ENCODE measurements at places on chromosomes 1 and 21.
A peak's percentile ranks its signal among the peaks of the same experiment; 100 is the strongest.

- DNase-seq, result peak; percentile 73
Observed at GRCh38 chr1:2543543-2544092, 12.6 kb upstream of the TNFRSF14 start.

DNA sequence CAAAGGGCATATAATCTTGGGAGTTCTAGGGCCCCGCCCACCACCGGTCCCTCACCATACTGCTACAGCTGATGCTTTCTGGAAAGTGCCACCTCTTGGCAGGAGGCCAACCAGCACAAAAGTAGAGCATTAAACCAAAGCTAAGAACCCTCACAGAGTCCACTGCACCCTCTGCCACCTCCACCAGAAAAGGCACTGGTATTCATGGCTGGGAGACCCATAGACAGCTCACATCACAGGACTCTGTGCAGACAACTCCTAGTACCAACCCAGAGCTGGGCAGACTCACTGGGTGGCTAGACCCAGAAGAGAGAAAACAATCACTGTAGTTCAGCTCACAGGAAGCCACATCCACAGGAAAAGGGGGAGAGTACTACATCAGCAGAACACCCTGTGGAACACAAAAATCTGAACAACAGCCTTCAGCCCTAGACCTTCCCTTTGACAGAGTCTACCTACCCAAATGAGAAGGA is 10.8 kb downstream of the THEM4 start:
- peak; percentile 75 for DNase-seq

DNA sequence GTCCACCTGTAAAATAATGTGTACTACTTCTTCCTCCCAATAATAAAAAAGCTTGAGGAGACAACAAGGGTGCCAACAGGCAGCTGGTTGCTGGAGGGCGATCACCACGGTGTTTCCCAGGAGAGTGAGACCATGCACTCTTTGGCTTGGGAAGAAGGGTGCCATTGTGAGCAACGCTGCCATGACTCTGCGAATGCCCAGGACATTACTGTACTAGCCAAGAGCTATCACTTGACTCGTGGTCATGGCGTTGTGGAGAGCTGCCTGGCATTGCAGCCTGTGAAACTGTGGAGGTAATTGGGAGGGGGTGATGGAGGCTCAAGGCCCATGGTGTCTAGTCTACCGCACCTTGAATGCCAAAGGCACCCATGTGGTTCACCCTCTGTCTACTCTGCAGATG is 14.6 kb upstream of the PRMT2 start:
- DNase-seq, result no peak

- DNase-seq, result no peak
Observed at GRCh38 chr1:17912491-17912890, 157.4 kb downstream of the ACTL8 start.

GRCh38 chr1:4971666-4972065 is 317.3 kb downstream of the AJAP1 start:
- no peak for DNase-seq

DNA sequence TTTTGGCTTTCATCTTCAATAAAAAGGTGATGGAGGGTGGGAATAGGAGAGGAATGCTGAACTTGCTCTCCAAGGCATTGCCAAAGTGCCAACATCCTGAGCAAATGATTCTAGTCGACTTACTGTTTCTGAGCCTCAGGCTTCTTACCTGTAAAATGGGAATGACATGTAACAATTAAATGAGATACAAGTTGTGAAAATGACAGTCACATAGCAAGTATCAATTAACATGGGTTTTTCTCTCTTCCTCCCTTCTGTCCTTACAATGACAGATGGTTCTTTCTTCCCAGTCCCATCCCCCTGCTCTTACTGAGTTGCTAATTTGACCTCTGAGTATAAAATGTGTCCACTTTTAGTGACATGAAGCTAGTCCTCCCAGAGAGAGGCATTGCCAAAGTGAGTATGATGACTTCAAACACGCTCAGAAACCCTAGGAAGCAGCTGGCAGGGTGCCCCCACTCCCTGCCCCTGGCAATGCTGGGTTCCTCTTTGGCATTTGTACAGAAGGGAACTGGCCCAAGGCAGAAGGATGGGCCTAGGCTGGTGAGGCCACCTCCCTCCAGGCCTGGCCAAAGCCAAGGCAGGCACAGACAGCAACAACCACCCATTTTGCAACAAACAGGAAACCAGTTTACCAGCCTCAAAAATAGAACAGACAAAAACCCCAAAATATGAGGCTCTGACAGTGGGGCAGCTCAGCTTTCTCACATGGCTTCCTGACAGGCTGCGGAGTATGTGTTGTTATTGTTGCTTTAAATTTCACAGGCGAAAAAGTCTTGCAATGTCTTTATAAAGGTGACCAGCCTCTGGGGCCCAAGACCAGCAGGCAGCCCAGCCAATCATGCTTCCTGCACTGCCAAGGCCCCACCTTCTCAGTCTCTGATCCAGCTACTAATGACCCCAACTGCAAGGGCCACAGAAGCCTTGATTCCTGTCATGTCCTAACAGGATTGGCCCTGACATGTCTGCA is 115.9 kb downstream of the HIVEP3 start:
- peak; percentile 57 for DNase-seq

GRCh38 chr1:18350747-18351146 is 130.0 kb upstream of the KLHDC7A start:
- DNase-seq, result no peak

- no peak for DNase-seq
Observed at GRCh38 chr1:7643530-7643929, 127.6 kb upstream of the VAMP3 start.

DNA sequence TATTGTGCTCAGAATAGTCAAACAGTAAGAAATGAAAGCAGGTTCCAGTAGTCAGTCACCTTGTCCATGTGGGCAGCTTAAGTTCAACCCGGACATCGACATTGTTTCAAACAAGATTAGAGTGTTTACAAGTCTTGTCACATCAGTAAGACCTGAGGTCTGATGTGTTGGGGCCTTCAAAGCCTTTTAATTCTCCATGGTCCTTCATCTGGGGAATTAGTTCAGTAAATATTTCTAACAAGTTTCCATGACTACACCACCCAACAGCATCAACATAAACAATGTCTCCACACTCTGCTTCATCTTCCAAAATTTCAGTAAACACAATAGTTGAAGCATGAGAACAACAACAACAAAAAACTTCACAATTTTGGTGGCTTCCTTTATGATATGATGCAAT is 15.1 kb upstream of the ADORA1 start:
- DNase-seq, result no peak

Measured in CD8-positive, alpha-beta memory T cell (primary cell).